SK-N-MC (cell line): ENCODE measurements at places on chromosomes 13 and 19.
A peak's percentile ranks its signal among the peaks of the same experiment; 100 is the strongest.

GRCh38 chr13:103354171-103354570, 288.0 kb upstream of the SLC10A2 start:
- no peak for DNase-seq

- no peak for DNase-seq
These were observed 160.1 kb upstream of the SOX1 start for GRCh38 chr13:111906816-111907215.

DNA sequence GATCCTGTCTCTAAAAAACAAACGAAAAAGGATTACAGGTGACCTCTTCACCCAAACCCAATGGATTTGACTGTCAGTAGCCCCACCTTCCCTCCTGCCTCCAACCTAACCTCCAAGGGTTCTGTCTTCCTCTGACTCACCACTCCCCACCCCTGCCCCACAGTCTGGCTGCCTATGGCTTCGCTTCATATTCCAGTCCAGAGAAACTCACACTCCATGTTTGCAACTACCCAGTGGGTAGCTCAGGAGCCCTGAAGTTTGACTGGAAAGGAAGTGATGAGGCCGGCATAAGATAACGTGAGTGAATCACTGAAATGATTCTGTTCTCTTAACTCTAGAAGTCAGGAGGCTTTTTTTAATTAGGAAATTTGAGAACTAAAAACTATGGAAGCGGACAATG, 303.9 kb downstream of the FOXO1 start:
- no peak for DNase-seq

GRCh38 chr19:5172859-5173630, 167.6 kb downstream of the PTPRS start:
- DNase-seq: peak; percentile 14

GRCh38 chr13:112964971-112965492, 4.0 kb upstream of the MCF2L start:
- DNase-seq: no peak
